GM18507 (cell line): ENCODE measurements at places on chromosomes 1 and 21.

DNA sequence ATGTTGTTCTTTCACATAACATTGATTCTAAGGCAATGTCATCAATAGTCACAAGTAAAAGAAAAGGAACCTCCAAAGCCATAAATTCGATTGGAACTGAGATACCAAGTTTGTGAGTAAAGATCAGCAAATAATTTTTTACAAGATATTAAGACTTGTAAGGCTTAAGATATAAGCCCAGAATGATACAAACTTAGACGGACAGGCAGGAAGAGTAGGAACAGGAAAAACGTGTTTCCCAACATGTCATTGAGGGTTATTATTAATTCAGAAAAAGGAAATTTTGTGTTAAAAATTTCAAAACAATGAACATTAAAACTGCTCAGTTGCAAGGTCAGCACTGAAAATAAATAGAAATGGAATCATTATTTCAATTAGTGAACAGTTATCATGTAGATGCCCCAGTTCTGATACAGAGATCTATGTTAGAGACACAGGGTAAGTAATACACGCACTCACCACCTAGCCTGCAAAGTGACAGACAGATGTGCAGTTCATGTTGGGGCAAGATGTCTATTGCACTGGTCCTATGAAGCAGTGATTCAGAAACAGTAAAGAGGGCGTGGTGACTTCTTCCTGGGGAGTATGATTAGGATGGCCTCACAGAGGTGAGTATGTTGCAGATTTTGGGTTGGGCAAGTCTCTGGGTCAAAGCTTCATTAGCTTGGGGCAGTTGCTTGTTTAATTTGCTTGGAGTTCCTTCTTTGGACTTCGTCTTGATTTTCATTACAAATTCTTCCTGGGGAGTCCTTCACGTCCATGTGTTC is 284.4 kb downstream of the SETD4 start:
- no peak for DNase-seq

DNA sequence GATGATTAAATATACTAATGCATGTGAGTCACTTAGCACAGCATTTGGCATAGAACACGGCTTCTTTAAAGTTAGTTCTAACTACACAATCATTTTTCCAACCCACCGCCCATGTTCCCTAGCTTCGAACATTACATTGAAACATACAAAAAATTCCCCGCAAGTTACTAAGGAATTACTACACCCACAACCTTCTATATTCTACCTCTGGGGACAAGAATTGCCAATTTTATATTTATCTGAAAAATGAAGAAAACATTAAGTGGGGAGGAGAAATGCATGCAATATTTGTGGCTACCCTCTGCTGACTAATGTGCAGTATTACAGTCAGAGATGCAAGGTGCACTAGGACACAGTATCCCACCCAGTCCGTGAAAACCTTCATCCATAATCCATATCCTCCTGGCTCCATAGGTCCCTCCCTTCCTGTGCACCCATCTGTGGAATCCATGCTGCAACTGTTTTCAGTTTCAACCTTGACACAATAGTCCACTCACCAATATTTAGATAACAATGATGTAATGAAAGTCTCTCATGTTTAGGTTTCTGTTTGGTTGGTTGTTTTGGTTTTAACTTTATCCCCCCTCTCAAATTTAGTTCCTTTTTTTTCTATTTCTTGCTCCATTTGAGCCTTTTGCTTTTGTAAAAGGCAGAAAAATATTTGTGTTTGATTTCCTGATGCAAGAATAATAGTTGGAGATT is 31.6 kb downstream of the RGS5 start:
- no peak for DNase-seq

DNA sequence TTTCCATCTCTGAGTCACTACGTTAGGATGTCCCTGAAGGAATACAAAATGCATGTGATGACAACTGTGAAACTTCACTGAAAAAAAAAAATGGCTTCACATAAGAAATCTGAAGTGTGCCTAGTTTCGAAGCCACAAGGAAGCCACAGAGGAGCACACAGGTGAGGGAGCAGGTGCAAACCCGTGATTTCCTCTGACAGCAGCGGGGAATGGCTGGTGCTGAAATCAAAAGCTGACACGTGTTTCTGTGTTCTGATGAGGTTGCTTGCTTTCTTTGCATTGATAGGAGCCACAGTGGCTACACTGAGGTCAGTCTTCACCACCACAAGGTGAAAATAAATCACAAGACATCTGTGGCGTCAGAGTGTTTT is 105.7 kb upstream of the TLR5 start:
- no peak for DNase-seq

- no peak for DNase-seq
Measured at GRCh38 chr1:247056071-247056470, 22.5 kb downstream of the ZNF670 start.

DNA sequence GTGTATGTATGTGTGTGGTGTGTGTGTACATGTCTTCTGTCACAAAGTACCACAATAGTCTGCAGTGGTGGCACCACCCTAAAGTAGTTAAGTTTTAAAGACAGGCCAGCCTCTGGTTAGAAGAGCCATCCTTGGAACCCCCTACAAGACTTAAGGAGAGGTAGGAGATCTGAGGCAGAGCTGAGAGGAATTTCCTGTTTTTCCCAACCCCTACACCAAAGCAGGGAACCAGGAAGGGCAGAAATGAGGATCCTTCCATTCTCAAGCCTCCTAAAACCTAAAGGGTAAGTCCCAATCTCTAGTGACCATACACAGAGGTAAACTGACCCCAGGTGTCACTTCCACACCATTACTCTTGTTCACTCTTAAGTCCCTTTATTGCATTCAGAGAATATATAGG is 11.1 kb downstream of the PEA15 start:
- DNase-seq: no peak

- no peak for DNase-seq
Measured at GRCh38 chr1:10737651-10738050, 58.8 kb downstream of the CASZ1 start.

GRCh38 chr1:9801909-9802308 is 21.9 kb downstream of the CLSTN1 start:
- DNase-seq: no peak

- DNase-seq: no peak
Measured at GRCh38 chr1:67404212-67404620, 26.0 kb downstream of the SERBP1 start.

GRCh38 chr1:244296447-244296846 is 155.3 kb downstream of the ADSS2 start:
- no peak for DNase-seq

GRCh38 chr1:91940496-91940895 is 8.7 kb upstream of the BRDT start:
- DNase-seq: no peak

DNA sequence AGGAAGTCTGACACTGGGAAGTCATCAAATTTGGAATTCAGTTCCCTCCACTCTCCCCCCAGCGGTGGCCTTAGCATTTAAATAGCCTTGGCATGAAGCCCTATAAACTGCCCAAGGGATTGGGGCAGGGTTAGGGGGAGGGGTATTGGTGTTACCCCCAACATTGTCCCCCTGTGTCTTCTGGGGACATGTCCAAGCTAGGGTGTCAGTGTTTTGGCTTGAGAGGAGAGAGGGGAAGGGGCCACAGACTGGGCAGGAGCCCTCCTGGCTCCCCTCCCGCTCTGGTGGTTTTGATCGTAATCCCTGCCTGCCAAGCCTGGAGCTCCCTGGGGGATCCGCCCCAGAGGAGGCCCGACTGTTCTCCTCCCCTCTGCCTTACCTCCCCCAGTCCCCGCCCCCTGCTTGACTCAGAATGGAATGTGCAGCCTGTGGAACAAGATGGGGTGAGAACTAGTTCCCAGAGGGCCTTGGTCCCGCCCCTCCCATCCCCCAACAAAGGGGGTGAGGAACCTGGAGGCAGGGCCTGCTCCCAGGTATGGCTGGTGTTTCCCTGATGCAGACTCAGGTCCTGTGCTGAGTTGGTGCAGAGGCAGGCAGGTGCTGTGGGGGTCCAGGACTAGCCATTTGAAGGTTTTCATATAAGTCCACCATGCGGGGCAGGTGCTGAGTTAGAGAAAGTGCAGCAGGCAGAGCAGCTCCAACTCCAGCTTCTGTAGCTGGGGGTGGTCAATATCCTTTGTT is 7.4 kb downstream of the SOX13 start:
- no peak for DNase-seq

DNA sequence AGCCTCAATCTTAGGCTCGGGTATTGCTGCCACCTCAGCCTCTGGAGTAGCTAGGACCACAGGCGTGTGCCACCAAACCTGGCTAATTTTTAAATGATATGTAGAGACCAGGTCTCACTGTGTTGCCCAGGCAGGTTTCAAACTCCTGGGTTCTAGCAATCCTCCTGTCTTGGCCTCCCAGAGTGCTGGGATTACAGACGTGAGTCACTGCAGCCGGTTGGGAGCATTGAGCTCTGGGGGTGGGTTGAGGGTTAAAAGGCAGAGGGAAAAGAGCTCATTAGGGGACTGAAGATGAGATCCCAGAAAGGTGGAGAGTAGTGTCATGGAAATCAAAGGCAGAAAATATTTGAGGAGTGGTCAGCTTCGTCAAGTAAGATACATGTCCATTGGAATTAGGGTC is 7.1 kb downstream of the RAD54L start:
- DNase-seq: no peak

DNA sequence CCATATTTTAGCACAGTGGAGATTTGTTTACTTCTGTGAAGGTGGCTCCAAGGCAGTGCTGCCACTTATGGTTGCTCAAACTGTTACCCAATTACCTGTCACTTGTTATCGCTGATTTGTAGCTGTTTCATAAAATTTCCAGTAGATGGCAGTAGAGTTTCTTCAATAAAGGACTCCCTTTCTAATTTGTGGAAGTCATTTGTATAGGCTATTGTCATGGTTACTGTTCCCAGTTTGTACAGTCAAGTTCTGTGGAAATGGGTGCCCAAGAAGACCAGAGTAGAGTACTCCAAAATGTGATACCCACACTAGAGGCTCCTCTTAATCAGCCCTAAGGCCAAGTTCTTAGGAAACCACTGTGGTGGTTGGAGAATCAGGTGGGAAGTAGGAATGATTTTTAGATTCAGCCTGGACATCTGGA is 186.1 kb downstream of the CLEC20A start:
- DNase-seq: no peak

DNA sequence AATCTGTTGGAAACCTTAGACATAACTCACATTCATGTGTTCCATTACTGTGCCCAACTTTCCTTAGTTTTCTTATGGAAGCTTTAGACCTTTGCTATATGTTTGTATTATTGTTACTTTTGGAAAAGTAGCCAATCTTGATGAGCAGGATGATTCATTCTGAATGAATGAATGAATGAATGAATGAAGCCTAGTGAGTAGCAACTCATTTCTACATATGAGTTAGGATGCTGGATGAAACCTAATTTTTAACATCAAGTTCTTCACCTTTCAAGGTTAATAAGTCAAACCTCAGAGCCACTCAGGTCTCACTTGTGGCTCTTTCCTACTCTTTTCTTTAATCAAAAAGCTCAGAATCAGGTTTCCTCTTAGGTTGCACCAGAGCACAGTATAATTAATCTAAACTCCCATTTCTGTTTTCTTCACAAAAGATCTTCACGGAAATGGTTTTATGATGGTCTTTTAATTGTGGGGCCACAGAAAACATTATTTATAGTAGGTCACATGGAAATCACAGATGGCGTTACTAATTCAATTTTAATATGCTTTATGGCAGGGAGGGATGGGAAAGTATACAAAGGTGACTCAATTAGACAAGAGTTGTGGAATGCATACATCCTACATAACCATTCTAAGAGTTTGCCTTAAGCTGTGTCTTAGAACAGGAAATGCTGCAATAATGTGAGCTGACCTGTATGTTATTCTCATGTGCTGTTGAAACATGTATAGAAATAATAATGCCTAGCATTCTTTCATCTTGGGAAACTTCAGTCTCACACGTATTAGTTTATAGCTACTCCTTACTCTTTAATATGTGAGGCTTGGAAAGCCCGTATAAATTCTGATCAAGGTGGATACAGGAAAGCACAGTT is 4.5 kb upstream of the DDX59 start:
- no peak for DNase-seq

GRCh38 chr1:34970829-34971228 is 14.3 kb downstream of the TMEM35B start:
- DNase-seq: no peak

- no peak for DNase-seq
Measured at GRCh38 chr1:30521261-30521865, 202.0 kb downstream of the MATN1 start.

- no peak for DNase-seq
Measured at GRCh38 chr1:3905266-3905952, 5.3 kb upstream of the C1orf174 start.

GRCh38 chr1:24340770-24341169 is 21.6 kb downstream of the GRHL3 start:
- DNase-seq: no peak

DNA sequence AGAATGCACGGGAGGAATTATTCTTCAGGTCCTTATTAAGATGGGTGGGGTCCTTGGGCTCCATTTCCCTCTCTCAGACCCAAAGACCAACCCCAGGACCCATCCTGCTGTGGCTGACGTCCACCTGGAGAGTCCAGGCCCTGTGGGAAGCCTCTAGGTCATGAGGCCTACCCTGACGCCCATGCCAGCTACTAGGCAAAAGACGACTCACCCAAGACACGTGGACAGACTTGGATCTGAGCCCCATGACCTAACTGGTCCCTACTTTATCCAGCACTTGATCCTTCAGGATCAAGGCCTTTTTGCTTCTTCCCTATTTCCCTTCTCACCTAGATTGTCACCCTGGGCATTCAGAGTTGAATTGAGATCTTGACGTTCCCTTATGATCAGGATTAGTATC is 56.0 kb upstream of the CASZ1 start:
- no peak for DNase-seq

DNA sequence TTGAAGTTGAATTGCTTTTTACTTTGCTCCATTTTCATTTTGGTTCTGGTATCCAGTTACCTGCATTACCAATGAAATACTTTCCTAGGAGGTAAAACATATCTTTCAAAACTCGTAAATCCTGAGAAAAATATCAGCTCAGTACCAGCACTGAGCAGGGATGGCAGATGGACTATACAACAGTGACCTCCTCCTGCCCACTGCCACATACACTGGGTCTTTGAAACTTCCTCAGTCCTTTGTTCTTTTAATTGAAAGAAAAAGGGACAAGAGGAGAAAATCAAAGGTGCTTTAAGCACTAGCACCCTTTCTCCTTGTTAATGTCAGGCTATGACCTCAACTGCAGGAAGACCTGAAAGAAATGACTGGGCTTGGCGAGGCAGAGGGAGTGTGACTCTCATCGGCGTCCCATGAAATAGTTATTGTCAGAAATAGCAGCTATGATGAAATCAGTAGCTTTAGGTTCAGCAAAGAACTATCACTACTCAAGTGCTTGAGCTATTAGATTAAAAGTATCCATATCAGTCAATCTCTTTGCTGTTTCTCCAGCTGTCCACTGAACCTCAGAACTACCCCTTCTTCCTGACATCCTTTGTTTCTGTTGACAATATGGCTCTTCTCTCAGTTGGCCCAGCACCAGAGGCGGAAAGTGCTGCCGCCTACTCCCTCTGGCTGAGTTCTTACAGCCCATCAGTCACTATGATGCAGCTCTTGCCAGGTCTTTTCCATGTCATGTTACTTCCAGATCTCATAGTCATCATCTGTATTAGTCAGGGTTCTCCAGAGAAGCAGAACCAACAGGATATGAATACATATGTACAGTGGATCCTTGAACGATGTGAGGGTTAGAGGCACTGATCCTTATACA is 207.0 kb upstream of the MAP1LC3C start:
- DNase-seq: no peak

- no peak for DNase-seq
Measured at GRCh38 chr1:164563721-164564360, 4.9 kb downstream of the PBX1 start.
